ENCODE measurements at places on chromosomes 12 and 14.
A peak's percentile ranks its signal among the peaks of the same experiment; 100 is the strongest.

DNA sequence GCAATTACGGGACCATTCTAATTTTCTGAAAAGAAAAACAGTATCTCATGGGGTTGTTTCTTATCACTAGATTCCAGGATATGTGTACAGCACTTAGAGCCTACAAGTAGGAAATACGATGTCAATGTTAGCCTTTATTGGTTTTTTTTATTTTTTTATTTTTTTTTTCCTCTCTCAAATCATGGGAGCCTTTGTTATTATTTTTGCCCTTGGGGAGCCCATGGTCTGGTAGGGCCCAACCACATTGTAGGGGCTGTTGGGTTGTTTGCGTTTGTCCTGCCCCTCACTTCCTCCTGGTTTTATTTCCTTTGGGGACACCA lies 5.9 kb downstream of the MORN3 start:
- H3K27ac ChIP-seq, result peak overlapping the region; percentile 78
- H3K4me1 ChIP-seq, result peaks cover 52% of the 10 kb centered on the region
- H3K27me3 ChIP-seq, result no peaks in the 10 kb centered on the region
- DNase-seq, result no peak
- peaks cover 3% of the 10 kb centered on the region for H3K36me3 ChIP-seq
- H3K4me3 ChIP-seq, result peak overlapping the region; percentile 75

- DNase-seq, result no peak
- H3K27ac ChIP-seq, result no peak overlapping the region
- peaks cover 10% of the 10 kb centered on the region for H3K4me1 ChIP-seq
- H3K36me3 ChIP-seq, result no peaks in the 10 kb centered on the region
Observed at GRCh38 chr12:53171725-53172329, 8.7 kb upstream of the ZNF740 start.

DNA sequence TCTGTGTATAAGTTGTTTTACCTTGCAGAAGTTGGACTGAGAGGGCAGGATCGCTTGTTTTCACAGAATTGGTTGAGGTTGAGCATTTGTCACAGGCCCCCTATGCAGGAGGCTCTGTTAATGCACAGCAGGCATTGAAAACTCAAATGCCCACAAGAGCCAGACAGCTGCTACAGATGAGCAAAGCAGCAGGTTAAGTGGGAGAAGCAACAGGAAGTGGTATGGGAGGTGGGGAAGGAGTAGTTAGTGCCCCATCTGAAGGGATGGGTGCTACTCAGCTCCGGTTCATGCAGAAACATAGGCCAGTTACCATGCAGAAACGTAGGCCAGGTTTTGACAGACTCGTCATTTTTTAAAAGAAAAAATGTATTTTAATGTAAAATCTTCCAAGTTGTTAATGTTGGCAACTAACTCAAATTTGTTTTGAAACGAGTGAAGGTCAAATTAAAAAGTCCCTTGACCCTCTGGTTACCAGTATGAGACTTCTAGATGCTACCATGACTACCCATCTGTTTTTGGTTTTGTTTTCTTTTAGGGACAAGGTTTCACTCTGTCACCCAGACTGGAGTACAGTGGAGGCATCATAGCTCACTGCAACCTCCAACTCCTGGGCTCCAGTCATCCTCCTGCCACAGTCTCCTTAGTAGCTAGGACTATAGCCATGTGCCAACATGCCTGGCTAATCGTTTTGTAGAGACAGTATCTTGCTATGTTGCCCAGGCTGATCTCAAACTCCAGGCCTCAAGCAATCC lies 84.7 kb upstream of the FRMD6 start:
- H3K4me1 ChIP-seq, result peaks cover 5% of the 10 kb centered on the region
- no peak overlapping the region for H3K4me3 ChIP-seq
- H3K27me3 ChIP-seq, result peaks cover 4% of the 10 kb centered on the region
- DNase-seq, result no peak
- H3K27ac ChIP-seq, result no peak overlapping the region
- H3K36me3 ChIP-seq, result no peaks in the 10 kb centered on the region

DNA sequence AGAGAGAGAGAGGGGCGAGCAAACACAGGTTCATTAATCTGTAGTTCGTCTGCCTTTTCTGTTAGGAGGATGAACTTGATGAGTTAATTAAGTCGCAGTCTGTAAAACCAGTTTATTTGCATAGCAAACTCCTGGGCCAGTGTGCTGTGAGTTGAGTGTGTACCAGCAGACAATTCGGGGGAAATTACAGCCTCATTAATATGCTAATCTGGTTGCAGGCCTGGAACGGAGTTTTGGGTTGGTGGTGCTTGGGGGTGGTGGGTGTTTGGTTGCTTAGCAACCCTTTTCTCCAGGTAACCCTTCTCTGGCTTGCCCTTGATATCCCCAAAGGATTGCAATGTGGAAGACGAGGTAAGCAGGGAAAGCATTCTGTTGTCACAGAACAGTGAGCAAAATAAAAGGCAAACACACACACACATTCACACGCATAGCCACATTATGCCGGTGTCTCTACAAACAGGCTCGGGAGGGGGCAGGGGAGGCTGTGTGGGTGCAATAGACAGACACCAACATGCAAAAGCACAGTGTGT lies 29.2 kb upstream of the LHX5 start:
- no peak overlapping the region for H3K4me3 ChIP-seq
- no peaks in the 10 kb centered on the region for H3K36me3 ChIP-seq
- H3K27me3 ChIP-seq, result peaks cover 10% of the 10 kb centered on the region
- no peaks in the 10 kb centered on the region for H3K4me1 ChIP-seq
- no peak overlapping the region for H3K27ac ChIP-seq

GRCh38 chr12:51917746-51918453 lies 10.6 kb downstream of the ACVRL1 start:
- H3K4me3 ChIP-seq, result no peak overlapping the region
- H3K36me3 ChIP-seq, result no peaks in the 10 kb centered on the region
- DNase-seq, result no peak
- no peak overlapping the region for H3K27ac ChIP-seq

- no peak overlapping the region for H3K27ac ChIP-seq
- H3K36me3 ChIP-seq, result no peaks in the 10 kb centered on the region
- peaks cover 11% of the 10 kb centered on the region for H3K4me1 ChIP-seq
- H3K27me3 ChIP-seq, result peaks cover 23% of the 10 kb centered on the region
- DNase-seq, result no peak
Observed at GRCh38 chr14:101945171-101945570, 19.2 kb upstream of the DYNC1H1 start.

GRCh38 chr12:124487066-124487833 lies 80.2 kb downstream of the NCOR2 start:
- H3K27me3 ChIP-seq, result no peaks in the 10 kb centered on the region
- H3K36me3 ChIP-seq, result peaks cover 15% of the 10 kb centered on the region
- H3K27ac ChIP-seq, result no peak overlapping the region
- DNase-seq, result no peak

DNA sequence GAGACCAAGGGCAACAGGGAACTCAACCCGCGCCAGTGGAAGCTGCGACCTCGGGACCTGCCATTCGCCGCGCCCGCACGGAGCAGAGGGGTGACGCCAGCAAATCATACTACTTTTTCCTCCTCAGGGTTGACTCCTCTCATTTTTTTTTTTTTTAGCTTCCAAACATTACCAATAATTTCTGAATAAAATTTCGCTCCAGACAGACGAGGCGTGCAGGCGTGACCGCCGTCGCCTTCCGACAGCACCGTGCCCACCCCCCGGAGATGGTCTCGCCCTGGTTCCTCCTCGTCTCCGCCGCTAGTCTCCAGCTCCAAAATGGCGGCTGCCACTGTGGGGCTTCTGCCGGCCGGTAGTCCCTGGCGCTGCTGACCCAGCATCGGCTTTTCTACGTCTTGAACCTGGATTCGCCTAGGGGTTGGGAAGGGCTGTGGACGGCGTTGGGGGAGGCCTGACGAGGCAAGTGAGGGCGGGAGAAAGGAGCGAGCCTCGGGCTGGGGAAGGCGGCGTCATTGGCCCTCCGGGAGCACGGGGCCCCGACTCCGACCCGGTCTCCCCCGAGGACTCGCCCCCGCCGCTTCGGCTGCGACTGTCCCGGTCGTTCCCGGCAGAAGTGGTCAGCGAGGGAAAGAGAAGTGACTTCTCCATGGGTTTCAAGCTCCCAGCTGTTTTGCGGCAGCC lies at the start of the genes CPSF2 and NDUFB1:
Gene CPSF2, plus strand, starts transcription at position 300 of the 681 bp plus-strand sequence. CDS start 9,016 bp downstream, outside the sequence.
Gene NDUFB1, minus strand, starts transcription at position 37 of the 681 bp plus-strand sequence. CDS start 4,069 bp downstream, outside the sequence.
- H3K4me3 ChIP-seq, result peak within 1 kb of the TSS; percentile 100
- peaks cover 30% of the 10 kb centered on the region for H3K4me1 ChIP-seq
- H3K36me3 ChIP-seq, result peaks cover 56% of the 10 kb centered on the region
- DNase-seq, result peak; percentile 82
- H3K27ac ChIP-seq, result peak within 1 kb of the TSS; percentile 100

DNA sequence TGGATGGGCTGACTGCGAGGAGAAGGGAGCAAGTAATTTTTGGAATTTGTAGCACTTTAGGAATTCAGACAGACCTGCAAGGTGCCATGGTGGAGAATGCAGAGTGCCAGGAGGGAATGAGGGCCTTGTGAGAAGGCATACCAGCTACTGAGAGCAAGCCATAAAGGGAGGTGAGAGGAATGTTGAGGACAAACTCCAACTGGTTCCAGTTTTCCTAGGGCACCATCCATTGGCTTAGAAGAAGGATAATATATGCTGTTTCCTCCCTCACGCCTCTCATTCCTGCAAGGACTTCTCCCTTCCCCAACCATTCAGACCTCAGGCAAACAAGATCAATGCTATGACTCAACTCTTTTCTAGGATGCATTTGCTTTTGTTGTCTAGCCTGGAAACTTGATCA lies 11.2 kb upstream of the DAAM1 start:
- no peak for DNase-seq
- no peaks in the 10 kb centered on the region for H3K36me3 ChIP-seq
- no peak overlapping the region for H3K4me3 ChIP-seq

DNA sequence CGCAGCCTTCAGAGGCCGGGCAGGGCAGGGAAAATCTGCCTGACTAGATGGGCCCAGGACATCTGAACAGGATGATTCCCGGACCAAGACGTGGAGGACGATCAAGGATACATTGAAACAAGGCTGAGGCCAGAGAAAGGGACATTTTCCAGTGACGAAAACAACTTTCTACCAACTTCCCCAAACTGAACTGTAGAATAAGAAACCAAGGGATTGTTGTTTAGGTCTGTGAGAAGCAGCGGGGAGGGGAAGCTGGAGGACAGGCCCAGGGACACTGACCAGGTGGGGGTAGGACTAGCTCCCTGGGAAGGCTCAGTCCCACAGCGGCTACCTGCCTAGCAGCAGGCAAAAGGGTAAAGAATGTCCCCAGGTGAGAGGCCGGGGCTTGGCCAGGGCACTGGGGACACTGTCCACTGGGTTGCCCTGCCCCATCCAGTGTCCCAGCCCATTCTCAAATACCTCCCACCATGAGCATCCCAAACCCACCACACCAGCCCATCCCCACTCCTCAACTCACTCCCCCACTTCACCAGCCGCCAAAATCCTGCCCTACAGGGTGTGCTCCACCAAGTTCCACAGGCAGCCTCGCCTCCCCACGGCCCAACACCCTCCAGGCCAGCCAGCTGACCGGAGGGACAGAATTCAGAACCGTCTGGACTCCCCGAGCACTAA lies 995 bp downstream of the TNFRSF1A start:
- no peak overlapping the region for H3K27ac ChIP-seq
- DNase-seq, result no peak
- H3K4me1 ChIP-seq, result peaks cover 33% of the 10 kb centered on the region
- peaks cover 4% of the 10 kb centered on the region for H3K36me3 ChIP-seq

- H3K36me3 ChIP-seq, result peaks cover 5% of the 10 kb centered on the region
- H3K4me3 ChIP-seq, result no peak overlapping the region
- no peaks in the 10 kb centered on the region for H3K27me3 ChIP-seq
- H3K4me1 ChIP-seq, result peaks cover 22% of the 10 kb centered on the region
- H3K27ac ChIP-seq, result no peak overlapping the region
Observed at GRCh38 chr14:77055306-77055705, 26.8 kb upstream of the IRF2BPL start.

- no peak for DNase-seq
- peak overlapping the region; percentile 40 for H3K4me3 ChIP-seq
- no peaks in the 10 kb centered on the region for H3K36me3 ChIP-seq
- peak overlapping the region; percentile 20 for H3K27ac ChIP-seq
- H3K4me1 ChIP-seq, result peaks cover 16% of the 10 kb centered on the region
Observed at GRCh38 chr14:34554540-34555250, 15.2 kb upstream of the EAPP start.

- no peaks in the 10 kb centered on the region for H3K4me1 ChIP-seq
- H3K27me3 ChIP-seq, result no peaks in the 10 kb centered on the region
- no peak overlapping the region for H3K27ac ChIP-seq
- peak overlapping the region; percentile 57 for H3K4me3 ChIP-seq
- DNase-seq, result peak; percentile 36
Observed at GRCh38 chr12:113103756-113104450, 31.7 kb downstream of the RASAL1 start.

DNA sequence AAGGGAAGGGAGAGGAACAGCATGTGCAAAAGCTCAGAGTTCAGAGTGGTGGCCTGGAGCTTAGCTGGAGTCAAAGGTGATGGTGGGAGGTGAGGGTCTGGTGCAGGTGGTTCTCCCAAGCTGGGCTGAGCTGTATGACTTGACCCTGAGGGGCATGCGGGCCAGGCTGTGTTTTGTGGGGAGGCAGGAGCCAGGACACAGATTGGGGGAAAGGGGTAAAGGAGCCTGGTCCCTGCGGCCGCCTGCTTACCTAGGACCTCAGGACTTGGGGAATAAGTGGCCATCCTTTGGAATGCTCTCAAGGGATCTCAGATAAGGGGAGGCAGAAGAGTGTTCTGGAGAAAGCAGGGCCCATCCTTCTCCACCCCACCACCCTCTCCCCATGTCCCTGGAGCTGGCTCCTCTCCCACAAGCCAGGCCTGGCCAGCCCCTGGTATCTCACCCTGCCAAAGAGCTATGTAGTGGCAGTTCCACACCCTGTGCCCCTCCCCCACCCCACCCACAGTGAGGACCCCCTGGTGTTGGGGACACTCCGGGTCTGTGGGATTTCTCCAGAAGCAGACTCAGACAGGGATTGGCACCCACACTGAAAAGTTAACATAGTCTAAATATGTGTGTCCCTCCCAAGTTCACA lies 19.9 kb upstream of the CEP170B start:
- no peaks in the 10 kb centered on the region for H3K4me1 ChIP-seq

- no peak for DNase-seq
- peaks cover 6% of the 10 kb centered on the region for H3K4me1 ChIP-seq
- no peaks in the 10 kb centered on the region for H3K27me3 ChIP-seq
- no peak overlapping the region for H3K27ac ChIP-seq
- peaks cover 18% of the 10 kb centered on the region for H3K36me3 ChIP-seq
Observed at GRCh38 chr12:46627686-46628085, 198.1 kb downstream of the SLC38A4 start.

DNA sequence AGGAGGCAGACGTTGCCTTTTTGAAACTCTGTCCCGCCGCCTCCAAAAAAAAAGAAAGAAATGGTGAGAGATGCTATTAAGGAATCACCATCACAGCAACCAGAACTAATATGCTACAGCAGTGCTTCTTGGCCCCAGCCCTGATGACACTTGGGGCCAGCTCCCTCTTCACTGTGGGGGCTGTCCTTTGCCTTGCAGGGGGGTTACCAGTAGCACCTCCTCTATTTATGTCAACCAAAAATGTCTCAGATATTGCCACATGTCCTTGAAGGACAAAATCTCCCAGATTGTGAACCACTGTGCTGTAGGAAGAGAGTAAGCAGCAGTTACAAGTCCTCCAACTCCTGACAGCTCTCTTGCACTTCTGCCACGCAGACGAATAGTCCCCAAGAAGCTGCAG lies 76.4 kb downstream of the LRRC74A start:
- H3K36me3 ChIP-seq, result no peaks in the 10 kb centered on the region
- H3K27me3 ChIP-seq, result no peaks in the 10 kb centered on the region
- peaks cover 7% of the 10 kb centered on the region for H3K4me1 ChIP-seq
- H3K4me3 ChIP-seq, result no peak overlapping the region
- H3K27ac ChIP-seq, result no peak overlapping the region
